Pulmonary artery endothelial cell (primary cell): ENCODE measurements at places on chromosomes 7 and 10. TPM values are rescaled to one million over a fixed set of nuclear protein-coding genes. Genes with fewer than 3 reads are reported as not detected.

DLX6 gene
- not detected in 2 replicates for total RNA-seq

PROSER2 gene
- 6.5 and 6.8 TPM in 2 replicates for total RNA-seq

CTAGE8 gene
- total RNA-seq, result 0.04 and 0.20 TPM in 2 replicates

PIK3AP1 gene
- 0.13 and 0.21 TPM in 2 replicates for total RNA-seq

OR2A7 gene
- total RNA-seq, result 0.07 and 0.11 TPM in 2 replicates

GPR26 gene
- total RNA-seq, result not detected in 2 replicates

FXYD4 gene
- total RNA-seq, result not detected in 2 replicates

CAMK2B gene
- total RNA-seq, result 1.7 and 2.7 TPM in 2 replicates

VAX1 gene
- not detected in 2 replicates for total RNA-seq

MYOZ1 gene
- not detected in 2 replicates for total RNA-seq

GPR15LG gene
- not detected in 2 replicates for total RNA-seq

PRPS1L1 gene
- total RNA-seq, result not detected in 2 replicates

GIMAP6 gene
- total RNA-seq, result 160 and 231 TPM in 2 replicates

OR2A5 gene
- not detected in 2 replicates for total RNA-seq

FGFR2 gene
- 0.20 and 0.25 TPM in 2 replicates for total RNA-seq

TMEM213 gene
- total RNA-seq, result not detected in 2 replicates

OR2A42 gene
- total RNA-seq, result under 0.01 TPM in 1 of 2 replicates, not detected in the other

ADRB1 gene
- 0.13 and 0.28 TPM in 2 replicates for total RNA-seq

CNTNAP2 gene
- total RNA-seq, result not detected in 2 replicates

NDUFB8 gene
- 223 and 247 TPM in 2 replicates for total RNA-seq

MMP21 gene
- 0.07 TPM in 1 of 2 replicates, not detected in the other for total RNA-seq

LAMB1 gene
- 542 and 685 TPM in 2 replicates for total RNA-seq

KIAA1217 gene
- 0.88 and 1.5 TPM in 2 replicates for total RNA-seq

ZPBP gene
- total RNA-seq, result not detected in 2 replicates

HEPACAM2 gene
- total RNA-seq, result 0.07 TPM in 1 of 2 replicates, not detected in the other

PNLIPRP3 gene
- total RNA-seq, result not detected in 2 replicates

SPDYE11 gene
- not detected in 2 replicates for total RNA-seq

NEBL gene
- 0.71 and 1.4 TPM in 2 replicates for total RNA-seq

SEMA3D gene
- 0.95 and 1.8 TPM in 2 replicates for total RNA-seq

INA gene
- total RNA-seq, result 0.13 and 0.18 TPM in 2 replicates

OR2A2 gene
- total RNA-seq, result not detected in 2 replicates

PRF1 gene
- total RNA-seq, result not detected in 2 replicates

CPVL gene
- total RNA-seq, result not detected in 2 replicates

DKK1 gene
- 111 and 122 TPM in 2 replicates for total RNA-seq

PRSS1 gene
- total RNA-seq, result not detected in 2 replicates
